Suppressor macrophage treated with lipopolysaccharide for 1 hour (primary cell): ENCODE measurements at places on chromosomes 11 and 22.

DNA sequence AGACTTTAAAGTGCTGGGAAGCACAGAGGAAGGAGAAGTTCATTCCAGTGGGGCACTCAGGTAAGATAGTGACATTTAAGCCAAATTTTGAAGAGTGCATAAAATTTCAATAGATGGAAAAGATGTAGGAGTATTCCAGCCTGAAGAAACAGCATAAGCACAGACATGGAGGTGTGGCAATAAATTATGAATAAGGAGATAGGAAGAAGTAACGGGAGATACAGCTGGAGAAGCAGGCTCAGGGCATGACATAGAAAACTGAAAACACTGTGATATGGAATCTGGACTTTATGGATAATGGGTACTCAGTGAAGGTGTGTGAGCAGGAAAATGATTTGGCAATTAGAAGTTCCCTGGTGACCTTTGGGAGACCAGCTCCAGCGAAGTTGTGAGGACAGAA lies 33.3 kb downstream of the P4HA3 start:
- no peak for DNase-seq

DNA sequence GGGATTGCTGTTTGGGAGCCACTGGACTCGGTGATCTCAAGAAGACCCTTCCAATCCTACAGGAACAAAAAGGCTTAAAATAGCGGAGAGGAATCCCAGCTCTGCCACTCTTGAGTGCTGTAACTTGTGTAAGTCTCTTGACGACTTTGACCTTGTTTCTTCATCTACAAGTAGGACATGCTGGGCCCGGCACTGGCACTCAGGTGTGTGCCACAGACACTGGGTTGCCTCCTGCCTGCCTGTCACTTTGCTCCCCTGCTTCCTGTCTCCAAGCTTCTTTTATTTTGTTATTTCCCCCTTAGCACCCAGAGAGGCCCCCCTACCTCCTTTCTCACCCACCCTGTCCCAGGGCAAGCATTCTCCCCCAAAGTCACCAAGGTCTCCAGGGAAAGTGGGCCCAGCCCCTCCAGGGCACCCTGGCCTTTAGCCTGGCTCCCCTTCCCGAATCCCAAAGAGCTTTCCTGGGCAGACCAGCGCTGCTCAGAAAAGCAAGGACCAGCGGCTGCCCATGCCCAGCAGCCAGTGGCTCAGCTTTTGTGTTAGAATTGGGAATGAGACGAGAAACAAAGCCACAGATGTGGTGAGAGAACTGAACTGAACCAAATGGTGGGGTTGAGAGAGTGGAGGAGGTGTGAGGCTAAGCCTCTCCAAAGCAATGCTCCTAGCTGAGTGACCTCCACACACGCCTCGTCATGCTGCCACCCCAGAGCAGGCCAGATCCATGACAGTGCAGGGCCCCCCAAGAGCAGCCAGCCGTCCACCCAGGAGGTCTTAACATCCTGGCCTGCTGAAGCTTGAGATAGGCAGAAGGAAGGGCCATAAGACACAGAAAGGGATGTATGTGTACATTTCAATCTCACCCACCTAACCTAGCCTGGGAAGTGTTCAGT lies 4.5 kb downstream of the TRIM29 start:
- DNase-seq: no peak

- DNase-seq: no peak
These were observed 785.6 kb downstream of the TBC1D22A start for GRCh38 chr22:47547881-47548650.

DNA sequence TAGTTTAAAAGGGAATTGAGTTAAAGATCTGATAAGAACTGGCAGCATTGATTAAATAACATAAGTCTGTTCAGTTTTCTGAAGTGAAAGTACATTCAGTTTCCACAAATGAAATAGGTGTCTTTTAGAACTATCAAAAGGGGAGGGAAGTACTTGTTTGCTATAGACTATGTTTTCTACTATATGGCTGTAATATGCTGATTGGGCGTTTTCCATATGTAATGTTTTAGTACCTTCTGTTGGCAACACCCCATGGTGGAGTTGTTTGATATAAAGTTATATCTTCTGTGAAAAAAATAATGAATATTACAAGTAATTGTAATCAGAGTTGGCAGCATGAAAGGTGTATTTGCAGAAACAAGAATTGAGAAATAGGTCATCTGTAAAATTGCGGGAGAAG lies 237.6 kb downstream of the JRKL start:
- DNase-seq: no peak

DNA sequence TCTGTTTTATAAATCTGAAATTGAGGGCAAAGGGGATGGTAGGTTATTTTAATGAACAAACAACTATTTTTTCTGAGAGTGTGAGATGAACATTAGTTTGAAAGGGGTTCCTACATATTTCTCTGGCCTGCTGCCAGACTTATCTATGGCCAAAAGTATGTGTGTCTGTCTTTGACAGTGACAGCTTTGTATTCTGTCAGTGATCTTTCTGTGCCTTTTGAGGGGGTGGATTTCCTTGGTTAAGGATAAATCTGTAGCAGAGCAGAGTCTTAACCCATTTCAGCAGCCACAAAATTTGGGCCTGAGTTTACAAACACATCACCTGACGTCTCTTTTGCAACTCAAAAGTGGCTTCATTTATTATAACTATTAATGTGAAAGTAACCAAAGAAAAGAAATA lies 30.9 kb downstream of the ZFTA start:
- no peak for DNase-seq
